ENCODE measurements at places on chromosomes 7 and 10. TPM values are rescaled to one million over a fixed set of nuclear protein-coding genes. Genes with fewer than 3 reads are reported as not detected.

CCNY gene
- 15.1 TPM for polyA plus RNA-seq

NAT16 gene
- not detected for polyA plus RNA-seq

MBL2 gene
- polyA plus RNA-seq, result not detected

UCMA gene
- polyA plus RNA-seq, result not detected

MACC1 gene
- 5.6 TPM for polyA plus RNA-seq

GNA12 gene
- polyA plus RNA-seq, result 5.2 TPM

SDK1 gene
- 0.33 TPM for polyA plus RNA-seq

HMX2 gene
- not detected for polyA plus RNA-seq

All from esophagus (tissue), 2 donors.